ENCODE measurements at places on chromosomes 1 and 21.

GRCh38 chr1:186559601-186560116 lies 98.7 kb upstream of the PDC start:
- DNase-seq, result no peak

DNA sequence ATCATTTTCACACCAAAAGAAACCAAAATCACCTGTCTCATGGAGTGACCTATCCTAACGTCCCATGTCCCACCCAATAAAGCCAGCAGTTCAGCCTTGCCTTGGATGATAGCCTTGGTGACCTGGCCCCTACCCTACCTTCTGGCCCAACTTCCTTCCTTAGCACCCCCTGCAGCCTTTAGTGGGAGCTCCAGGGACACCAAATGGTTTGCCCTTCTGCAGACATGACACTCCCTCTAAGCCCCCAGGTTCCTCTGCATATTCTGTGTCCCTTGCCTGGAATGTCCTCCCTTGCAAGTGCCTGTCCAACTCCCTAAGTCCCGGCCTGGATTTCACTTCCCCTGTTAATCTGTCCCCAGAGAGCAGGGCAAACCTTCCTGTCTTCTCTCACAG lies 2.2 kb downstream of the SLFNL1 start:
- no peak for DNase-seq

- DNase-seq, result no peak
Measured at GRCh38 chr1:211135342-211135950, 1.5 kb upstream of the KCNH1 start.

GRCh38 chr1:74952786-74953185 lies 181.4 kb upstream of the LHX8 start:
- DNase-seq, result no peak

DNA sequence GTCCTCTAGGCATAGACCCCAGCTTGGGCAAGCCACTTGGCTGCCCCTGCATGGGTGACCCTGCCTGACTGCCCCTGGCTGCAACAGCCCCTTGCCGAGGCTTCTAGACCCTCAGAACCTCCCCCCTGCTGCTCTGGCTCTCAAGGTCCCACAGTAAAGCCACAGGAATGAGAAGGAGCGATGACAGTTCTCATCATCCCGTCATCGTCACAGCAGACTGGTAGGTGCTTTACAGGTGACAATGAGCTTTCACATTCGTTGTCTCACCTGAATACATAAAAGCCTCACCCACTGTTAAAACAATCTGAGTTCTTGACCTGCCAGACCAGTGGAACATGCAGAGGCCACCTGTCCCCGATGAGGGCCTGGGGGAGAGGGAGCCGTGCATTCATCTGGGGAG lies 36.0 kb upstream of the GPR157 start:
- no peak for DNase-seq

Measured in stimulated activated CD4-positive, alpha-beta T cell treated with anti-CD3 and anti-CD28 coated beads, Interleukin-2, amount 100 ng/mL, for 4 hours (primary cell).